Inflammatory macrophage (primary cell): ENCODE measurements at places on chromosomes 1 and 21.

DNA sequence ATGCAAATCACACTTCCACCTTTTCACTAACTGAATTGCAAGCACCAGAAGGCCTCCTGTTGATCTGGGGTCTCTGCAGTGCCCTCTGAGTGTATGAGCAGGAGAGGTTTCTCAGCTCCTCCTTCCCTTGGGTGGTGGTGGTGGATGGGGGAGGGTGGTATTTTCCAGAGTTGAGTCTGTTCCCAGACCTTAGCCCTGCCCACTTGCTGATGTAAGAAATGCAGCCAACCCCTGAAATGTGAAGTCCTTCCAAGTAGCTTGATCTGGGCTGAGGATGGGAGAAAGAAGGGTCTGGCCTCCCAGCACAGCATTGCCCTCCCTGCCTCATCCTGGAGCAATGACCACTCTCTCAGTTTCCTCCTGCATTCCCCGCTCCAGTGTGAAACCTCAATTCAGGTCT, 6.3 kb upstream of the FOXD2 start:
- no peak for DNase-seq

DNA sequence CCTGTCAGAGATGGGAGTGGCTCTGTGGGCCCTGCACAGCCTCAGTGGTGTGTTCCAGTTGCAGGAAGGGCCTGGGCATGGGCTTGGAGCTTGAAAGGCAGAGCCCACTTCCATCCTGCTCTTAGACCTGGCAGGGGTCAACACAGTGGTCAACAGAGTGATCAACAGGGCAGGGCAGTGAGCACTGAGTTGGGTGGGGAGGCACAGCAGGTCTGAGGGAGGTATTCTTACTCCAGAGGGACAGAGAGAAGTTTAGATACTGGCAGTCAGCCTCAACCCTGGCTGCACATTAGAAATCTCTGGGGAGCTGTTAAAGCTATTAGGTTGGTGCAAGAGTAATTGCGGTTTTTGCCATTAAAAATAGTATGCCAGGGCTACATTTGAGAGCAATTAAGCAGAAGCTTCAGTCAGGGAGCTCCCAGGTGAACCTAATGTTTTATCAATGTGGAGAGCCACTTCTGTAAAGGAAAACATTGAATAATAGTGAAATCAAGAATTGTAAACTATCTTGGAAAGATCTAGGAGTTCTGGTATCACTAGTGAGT, 37.7 kb downstream of the SH3BGR start:
- DNase-seq: no peak

- DNase-seq: no peak
Measured at GRCh38 chr1:237817277-237817676, 73.4 kb downstream of the ZP4 start.

GRCh38 chr1:46517932-46518498, 28.4 kb downstream of the DMBX1 start:
- no peak for DNase-seq

DNA sequence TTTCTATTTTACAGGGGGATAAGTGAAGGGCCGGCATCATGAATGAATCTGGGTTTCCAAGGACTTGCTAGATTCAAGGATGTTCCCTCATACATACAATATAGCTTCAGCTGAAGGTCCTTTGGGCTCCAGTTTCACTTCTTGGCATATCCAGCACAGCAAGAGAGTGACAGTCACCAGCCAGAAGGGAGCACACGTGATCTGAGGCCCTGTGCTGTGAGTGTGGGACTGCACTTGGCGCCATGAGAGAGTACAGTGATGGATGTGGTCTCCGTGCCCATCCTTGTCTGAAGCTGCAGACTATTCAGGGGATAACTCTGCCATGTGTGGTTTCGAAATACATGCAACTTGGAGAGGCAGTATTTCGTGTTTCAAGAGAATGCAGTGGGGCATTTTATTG, 159.7 kb upstream of the DSCAM start:
- no peak for DNase-seq

DNA sequence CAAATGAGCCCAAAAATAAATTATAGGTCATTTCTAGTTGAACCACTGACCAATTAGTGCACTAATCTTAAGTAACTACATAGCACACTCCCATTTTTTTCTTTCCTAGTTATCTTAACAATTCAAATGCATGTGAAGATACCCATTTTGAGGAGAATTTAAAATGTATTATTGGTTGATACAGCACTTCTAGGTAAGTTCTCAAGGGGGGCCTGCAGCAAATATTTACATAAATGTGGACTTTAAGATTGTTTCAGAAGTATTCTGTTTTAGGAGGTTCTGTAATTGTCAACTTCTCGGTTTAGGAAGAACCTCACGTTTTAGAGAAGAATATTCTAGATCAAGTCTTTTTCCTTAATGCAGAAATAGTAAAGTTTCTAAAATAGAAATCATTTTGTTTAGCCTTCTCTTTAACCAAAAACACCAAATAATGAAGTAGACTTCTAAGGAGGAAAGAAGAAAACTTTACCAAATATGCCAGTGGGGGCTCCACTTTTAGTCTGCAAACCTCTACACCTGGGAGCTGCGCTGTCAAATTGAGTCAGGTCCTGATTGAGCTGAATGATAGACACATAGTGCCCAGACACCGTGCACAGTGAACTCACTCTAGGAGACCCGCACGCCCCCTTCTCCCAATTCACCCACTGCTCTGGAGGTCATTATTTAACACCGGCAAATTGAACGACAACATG, 144.4 kb downstream of the RUNX1 start:
- no peak for DNase-seq

DNA sequence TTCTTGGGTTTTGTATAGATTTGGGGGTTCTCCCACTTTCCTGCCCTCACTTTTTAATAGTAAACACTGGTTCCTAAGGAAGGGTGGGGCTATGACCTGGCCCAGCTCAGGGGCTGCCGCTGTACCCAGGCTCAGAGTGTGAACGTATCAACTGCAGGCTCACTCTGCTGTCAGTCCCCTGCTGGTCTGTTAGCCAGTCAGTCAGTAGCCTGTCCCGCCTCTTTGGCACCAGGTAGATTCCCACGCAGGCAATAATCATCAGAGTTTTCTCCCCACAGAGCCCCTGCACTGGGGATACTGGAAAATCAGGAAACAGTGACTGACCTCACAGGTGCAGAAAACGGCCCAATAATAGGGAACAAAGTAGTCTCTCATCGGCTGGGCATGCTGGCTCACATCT, 15.0 kb upstream of the ALPL start:
- DNase-seq: no peak

- DNase-seq: no peak
Measured at GRCh38 chr1:66455446-66455845, 78.5 kb upstream of the SGIP1 start.
